Neural progenitor cell (in vitro differentiated cells): ENCODE measurements at places on chromosomes 1 and 21.

DNA sequence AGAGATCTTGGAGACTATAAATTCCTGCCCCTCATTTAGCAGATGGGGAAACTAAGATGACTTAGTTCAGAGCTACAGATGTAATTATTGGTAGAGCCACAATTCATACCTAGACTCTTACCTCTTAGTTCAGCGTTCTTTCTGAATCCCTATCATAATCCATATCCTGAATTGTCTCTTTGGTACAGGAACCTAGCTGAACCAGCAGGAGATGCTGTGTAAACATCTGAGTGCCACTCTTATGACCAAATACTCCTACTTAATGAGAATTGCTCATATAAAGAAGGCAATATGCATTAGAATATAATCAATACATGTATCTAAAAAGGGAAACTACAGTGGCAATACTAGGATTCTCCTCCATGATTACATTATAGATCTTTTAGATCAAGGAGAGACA, 459.0 kb downstream of the SIPA1L2 start:
- DNase-seq: no peak

- DNase-seq: no peak
These were observed 356.4 kb upstream of the KAZN start for GRCh38 chr1:14242123-14242522.

GRCh38 chr1:164760569-164760968, 201.6 kb downstream of the PBX1 start:
- no peak for DNase-seq

GRCh38 chr21:46092811-46093667, 4.9 kb upstream of the COL6A2 start:
- DNase-seq: no peak

DNA sequence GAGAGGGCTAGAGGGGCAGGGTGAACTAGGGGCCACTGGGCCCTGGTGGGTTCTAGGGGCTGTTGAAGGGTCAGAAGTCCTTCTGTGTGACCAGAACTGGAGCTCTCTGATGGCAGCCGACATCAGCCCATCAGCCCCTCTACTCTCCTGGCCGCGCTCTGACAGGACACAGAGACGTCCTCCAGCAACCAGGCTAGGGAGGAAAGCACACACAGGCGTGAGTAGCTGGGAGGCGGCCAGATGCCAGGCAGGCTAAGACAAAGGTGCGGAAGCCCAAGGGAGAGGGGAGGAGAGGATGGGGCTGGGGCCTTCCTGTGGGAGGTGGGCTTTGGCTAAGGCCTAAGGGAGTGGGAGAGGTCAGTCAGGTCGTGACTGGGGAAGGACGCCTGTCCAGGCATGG, 50.8 kb downstream of the OLFML2B start:
- no peak for DNase-seq

GRCh38 chr1:40414331-40414730, 35.9 kb upstream of the ZFP69B start:
- no peak for DNase-seq

DNA sequence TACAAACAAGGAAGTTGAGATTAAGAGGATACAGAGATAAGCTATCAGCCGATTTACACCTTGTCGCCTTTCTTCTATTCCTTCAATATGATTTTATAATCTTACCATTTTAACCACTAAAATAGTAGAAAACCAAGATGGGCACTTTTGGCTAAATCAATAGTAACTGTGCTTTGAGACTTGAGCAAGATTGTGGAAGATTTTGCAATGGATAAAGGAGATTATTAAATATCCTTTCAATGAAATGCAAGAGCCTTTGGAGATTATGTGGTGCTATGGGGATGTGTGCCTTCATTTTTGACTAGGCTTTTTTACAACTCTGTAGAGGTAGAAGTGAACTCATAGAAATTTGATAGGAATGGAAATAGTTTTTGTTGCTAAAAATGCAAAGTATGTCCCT, 33.7 kb downstream of the ADAMTS1 start:
- no peak for DNase-seq

- peak; percentile 68 for DNase-seq
These were observed 27.6 kb downstream of the C1orf216 start for GRCh38 chr1:35691080-35691479.

- no peak for DNase-seq
These were observed 7.6 kb downstream of the SNRNP40 start for GRCh38 chr1:31289021-31289420.

- DNase-seq: no peak
These were observed 75.8 kb upstream of the ZNF678 start for GRCh38 chr1:227487606-227488005.

GRCh38 chr1:228003461-228004330, 3.1 kb upstream of the WNT3A start:
- DNase-seq: no peak

DNA sequence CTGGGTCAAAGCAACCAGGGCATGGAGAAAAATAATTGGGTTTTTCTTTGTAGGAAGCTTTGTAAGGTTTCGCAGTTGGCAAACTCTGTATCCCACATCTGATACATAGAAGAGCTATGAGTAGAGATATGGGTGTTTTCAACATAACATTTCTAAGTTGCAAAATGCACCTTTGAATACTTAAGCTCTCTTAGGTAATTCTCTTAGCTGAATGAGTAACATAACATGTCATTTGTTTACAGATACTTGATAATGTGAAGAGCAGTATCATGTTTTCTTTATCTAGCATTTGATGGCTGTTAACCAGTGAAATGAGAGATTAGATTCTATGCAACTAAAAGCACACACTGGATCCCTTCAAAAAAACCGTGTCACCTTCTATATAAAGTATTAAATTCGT, 21.6 kb downstream of the RAVER2 start:
- no peak for DNase-seq

DNA sequence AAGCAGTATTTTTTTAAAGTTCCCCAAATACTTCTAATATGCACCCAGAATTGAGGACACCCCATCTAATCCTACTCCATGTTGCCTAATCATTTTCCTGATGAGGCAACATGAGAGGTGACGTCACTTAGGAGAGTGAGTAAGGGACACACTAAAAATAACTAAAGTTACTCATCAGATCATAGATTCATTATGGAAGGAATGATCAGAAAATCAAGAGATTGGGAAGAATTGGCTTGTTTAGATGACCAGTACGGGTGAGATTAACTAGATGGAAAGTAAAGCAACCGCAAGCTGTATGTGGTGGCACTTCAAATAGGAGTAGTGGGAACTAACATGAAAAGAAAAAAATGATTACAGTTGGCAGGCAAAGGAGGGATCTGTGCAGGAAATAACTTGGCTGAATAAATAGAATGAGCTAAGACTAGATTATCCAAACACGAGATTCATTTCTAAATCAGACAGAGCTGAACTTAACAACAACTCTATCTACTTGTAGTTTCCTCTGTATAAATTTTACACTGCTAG, 61.4 kb upstream of the CXADR start:
- DNase-seq: no peak

- DNase-seq: no peak
These were observed 13.6 kb downstream of the MTF1 start for GRCh38 chr1:37845786-37846185.

- DNase-seq: no peak
These were observed 24.0 kb upstream of the VASH2 start for GRCh38 chr1:212926372-212926771.
